ENCODE measurements at places on chromosomes 1 and 21.

DNA sequence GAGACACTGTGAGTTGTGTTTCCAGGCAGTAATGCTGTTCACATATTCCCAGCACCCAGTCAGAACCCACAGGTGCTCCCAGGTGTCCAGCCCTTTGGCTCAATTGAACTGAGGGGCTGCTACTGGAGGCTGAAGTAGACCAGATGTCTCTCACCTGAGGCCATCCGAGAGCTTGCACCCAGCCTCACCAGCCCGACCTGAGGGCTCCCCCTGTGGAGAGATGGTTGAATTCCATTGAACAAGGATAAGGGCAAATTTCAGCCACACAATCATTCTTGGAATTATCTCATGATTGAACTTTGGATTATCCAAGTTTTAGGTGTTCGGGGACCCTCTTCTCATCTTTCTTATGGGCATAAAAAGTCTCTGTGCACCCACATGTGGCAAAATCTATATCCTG lies 52.1 kb downstream of the OBSCN start:
- DNase-seq = no peak

DNA sequence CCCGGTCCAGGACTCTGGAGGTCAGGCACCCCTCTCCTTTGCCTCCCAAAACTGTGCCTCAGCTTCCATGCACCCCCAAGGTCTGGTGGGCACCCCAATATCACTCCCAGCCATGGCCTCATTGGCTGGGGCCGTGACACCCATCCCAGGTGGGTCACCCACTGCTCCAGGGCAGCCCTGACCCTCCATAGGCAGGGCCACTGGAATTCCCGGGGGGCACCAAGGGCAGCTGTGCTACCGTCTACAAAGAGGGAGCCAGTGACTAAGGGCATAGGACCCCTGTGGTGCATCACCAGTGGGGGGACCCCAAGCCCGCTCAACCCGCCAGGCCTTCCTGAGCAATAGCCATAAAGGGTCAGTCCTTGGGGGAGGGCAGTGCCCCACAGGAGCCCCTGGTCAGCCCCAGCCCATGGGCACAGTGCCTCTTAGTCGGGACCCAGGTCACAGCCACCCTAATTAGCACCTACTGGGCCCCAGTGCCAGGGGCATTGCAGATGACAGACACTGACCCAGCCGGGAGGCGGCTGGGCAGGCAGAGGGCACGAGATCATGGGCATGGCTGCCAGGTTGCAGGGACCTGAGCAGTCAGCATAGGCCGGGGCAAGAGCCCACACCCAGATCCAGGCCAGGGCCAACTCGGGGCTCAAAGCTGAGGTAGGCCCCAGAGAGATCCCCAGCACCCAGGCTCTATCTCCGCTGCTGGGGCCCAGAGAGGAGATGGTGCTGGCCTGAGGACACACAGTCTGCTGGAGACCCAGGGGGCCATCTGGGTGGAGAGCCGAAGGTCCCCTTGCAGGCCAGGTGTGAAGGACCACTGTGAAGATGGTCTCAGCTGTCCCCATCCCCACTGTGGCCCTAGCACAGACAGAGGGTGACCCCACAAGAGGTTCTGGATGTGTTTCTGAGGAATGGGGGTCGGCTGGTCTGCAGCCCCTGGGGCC lies 19.0 kb upstream of the ARF1 start:
- DNase-seq = no peak

GRCh38 chr1:183891158-183891856 lies 86.4 kb downstream of the RGL1 start:
- no peak for DNase-seq

GRCh38 chr1:40594187-40594531 lies 62.7 kb downstream of the ZNF684 start:
- DNase-seq = no peak

DNA sequence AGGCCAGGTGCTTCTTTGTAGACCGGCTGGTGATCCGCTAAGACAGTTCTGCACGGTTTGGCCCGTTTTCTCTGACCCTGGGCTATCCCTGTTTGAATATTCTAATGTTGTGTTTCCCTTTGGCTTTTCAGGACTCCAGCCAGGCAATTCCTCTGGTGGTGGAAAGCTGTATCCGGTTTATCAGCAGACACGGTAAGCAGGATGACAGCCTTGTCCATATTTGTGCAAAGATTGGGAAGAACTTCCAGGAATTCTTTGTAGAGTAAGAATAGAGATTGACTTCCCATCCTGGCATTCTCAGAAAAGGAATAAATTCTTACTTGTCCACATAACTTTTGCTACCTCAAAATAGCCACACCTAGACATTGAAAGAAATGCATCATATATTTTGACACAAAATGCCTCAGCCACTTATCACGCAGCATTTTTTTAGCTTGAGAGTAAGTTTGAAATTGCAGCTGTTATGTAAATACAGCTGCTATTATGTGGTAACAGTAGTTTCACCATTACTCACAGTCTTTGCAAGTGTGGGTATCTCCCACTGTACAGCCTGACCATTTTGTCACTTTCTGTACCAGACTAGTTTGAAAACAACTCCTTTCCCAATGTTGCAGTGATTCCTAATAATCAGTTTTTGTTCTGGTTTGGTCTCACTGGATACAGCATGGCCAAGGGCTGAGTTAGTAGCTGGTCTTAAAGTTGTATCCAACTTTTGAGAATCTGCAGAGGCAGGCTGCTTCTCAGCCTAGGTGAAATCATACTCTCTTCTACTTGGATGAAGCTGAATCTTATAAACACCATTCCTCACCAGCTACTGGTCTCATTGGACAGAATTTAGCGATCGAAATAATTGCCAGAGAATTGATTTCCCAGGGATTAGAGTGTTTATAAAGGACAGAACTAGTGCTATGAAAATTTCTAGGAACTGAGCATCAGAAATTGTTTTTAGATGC lies 40.0 kb upstream of the IKBKE start:
- DNase-seq = no peak

DNA sequence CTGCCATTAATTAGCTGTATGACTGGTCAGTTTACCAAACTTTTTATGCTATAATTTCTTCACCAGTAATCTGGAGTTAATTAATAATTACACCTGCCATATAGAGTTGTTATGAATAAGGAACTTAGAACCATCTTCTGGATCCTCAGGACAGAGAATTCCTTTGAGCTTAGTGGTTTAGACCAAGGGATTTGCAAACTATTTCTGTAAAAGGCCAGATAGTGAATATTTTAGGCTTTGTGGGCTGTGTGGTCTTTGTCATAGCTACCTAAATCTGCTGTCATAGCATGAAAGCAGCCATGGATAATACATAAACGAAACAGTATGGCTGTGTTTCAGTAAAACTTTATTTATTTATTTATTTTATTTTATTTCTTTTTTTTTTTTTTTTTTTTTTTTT lies 9.0 kb downstream of the TIMM17A start:
- no peak for DNase-seq

Measured in neuronal stem cell (in vitro differentiated cells).